ENCODE measurements at places on chromosomes 3 and 15.
A peak's percentile ranks its signal among the peaks of the same experiment; 100 is the strongest.

GRCh38 chr3:127999509-128000106, 52.6 kb upstream of the SEC61A1 start:
- no peak for DNase-seq

DNA sequence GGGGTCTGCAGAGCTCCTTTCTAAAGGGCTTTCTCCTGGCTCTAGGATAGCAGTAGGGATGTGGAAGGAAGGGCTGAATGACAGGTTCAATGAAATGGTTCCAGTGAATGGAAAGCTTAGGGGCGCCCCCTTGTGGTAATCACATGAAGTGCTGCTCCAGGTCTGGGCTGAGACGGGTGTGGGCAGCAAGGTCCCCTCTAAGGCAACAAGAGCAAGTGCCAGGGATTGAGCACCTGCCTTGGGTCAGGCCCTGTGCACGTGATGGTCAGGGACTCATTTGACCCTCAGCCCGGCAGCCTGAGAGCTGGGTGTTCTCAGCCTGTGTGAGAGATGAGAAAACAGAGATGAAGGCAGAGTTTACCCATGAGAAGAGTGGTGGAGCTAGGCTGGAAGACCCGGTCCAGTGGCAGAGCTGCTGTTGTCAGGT, 12.1 kb upstream of the CX3CR1 start:
- DNase-seq = peak; percentile 97

GRCh38 chr3:42805141-42805821, 991 bp upstream of the HIGD1A start:
- DNase-seq = peak; percentile 50

DNA sequence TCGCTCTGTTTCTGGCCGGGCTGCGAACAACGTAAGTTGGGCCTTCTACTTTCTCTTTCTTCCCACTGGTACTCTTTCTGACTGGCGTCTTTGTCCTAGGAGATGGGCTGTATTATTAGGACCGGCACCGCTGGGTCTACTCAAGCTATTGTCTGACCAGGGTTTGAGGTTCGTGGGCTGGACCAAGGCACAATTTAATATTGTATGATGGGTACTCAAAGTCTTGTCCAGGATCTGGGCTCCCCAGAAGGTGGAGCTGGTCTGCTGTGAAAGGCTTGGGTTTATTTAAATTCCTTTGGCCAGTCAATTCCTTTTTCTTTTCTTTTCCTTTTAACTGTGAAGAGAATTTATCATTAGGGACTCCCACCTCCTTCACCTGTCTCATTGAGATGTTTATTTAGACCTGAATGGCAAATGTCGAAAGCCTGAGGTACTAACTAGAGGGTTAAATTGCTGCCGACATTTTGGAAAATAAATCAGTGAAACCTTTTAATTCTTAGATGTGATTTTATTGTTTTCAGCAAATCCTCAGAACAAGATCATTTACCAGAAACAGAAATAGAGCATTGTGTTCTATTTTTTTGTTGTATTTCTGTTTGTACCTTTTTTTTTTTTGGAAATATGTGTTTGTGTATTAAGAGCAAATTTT, 410 bp downstream of the LRRC49 start:
- DNase-seq = no peak

- no peak for DNase-seq
Observed at GRCh38 chr3:14962762-14963161, 15.4 kb downstream of the NR2C2 start.

- DNase-seq = no peak
Observed at GRCh38 chr3:32297366-32297765, 58.9 kb downstream of the CMTM8 start.

Measured in H1 (cell line).